Activated T-cell treated with anti-CD3 and anti-CD28 coated beads for 48 hours (primary cell): ENCODE measurements at places on chromosomes 13 and 19.

GRCh38 chr19:45824041-45824471, 8.9 kb upstream of the RSPH6A start:
- DNase-seq = no peak

- peak; percentile 41 for DNase-seq
Measured at GRCh38 chr19:47032171-47032811, 12.7 kb downstream of the NPAS1 start.

GRCh38 chr19:51559240-51559639, 11.8 kb upstream of the ZNF175 start:
- DNase-seq = no peak

DNA sequence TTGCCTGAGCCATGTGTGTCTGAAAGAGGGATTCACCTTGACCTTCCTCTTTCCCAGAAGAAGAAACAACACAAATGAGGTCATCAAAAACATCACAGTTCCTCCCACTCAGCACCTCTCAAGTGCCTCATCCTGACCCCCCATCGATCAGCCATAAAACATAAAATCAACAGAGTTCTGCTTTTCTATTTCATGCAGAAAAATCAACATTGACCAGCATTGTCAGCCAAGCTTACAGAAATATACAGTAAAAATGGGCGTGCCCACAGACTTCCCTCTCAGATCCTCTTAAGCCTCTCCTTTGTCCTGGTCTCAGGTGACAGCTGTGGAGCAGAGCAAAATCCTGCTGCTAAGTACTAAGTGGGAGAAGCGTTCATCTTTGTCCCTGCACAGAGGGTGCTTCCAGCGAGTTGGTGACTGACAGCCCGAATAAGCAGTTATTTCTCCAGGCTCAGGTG, 213.3 kb downstream of the OLFM4 start:
- DNase-seq = no peak

- DNase-seq = no peak
Measured at GRCh38 chr13:33649212-33649878, 168.6 kb upstream of the RFC3 start.
